Activated CD4-positive, alpha-beta T cell treated with anti-CD3 and anti-CD28 coated beads, Interleukin-2, amount 10 ng/mL, durations not matched to agents 24 days and 14 days (primary cell): ENCODE measurements at places on chromosomes 4 and X. TPM values are rescaled to one million over a fixed set of nuclear protein-coding genes. Genes with fewer than 3 reads are reported as not detected.
A peak's percentile ranks its signal among the peaks of the same experiment; 100 is the strongest.

- DNase-seq, result no peak
- peaks cover 41% of the 10 kb centered on the region for H3K4me1 ChIP-seq
- peaks cover 8% of the 10 kb centered on the region for H3K36me3 ChIP-seq
- peak overlapping the region; percentile 1 for H3K4me3 ChIP-seq
Measured at GRCh38 chr4:98612318-98613250, 45.8 kb downstream of the TSPAN5 start.

DNA sequence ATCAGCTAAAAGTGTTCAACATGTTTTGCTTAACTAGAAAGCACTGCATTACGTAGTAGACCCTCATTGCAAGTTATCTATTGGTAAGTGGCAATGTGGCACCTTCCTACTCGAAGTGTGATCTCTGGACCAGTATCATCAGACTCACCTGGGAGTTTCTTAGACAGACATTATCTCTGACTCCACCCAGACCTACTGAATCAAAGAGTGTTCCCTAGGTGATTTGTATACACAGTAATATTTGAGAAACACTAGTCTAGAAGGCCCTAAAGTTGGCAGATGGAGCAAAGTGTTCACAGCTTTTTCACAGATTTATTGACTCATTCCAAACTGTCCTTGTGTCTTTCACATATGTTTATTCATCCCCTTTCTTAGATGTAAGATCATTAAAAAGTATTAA is 35.7 kb downstream of the SHROOM4 start:
- no peak for DNase-seq
- no peaks in the 10 kb centered on the region for H3K4me1 ChIP-seq
- no peak overlapping the region for H3K27ac ChIP-seq
- H3K27me3 ChIP-seq, result no peaks in the 10 kb centered on the region
- H3K36me3 ChIP-seq, result no peaks in the 10 kb centered on the region
- H3K4me3 ChIP-seq, result no peak overlapping the region

DNA sequence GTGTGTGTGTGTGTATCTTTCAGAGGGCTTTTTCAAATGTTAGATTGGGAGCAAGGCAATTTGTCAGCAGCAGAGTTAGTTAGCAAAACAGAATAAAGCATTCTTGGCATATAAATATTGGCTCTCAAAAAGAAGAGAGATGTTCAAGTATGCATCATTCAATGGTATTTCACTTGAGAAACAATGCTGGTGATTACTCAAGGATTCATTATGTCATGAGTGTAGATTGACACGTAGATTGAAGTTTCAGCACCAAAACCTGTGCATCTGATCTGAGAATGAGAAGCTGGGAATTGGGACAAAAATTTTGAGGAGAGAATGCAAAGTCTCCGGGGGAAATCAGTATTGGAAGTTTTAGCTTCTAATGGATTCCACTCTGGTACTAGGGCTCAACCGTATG is 241.4 kb downstream of the FRMPD4 start:
- no peaks in the 10 kb centered on the region for H3K36me3 ChIP-seq
- DNase-seq, result no peak
- no peaks in the 10 kb centered on the region for H3K27me3 ChIP-seq
- H3K4me3 ChIP-seq, result no peak overlapping the region
- no peak overlapping the region for H3K27ac ChIP-seq
- H3K4me1 ChIP-seq, result no peaks in the 10 kb centered on the region

DNA sequence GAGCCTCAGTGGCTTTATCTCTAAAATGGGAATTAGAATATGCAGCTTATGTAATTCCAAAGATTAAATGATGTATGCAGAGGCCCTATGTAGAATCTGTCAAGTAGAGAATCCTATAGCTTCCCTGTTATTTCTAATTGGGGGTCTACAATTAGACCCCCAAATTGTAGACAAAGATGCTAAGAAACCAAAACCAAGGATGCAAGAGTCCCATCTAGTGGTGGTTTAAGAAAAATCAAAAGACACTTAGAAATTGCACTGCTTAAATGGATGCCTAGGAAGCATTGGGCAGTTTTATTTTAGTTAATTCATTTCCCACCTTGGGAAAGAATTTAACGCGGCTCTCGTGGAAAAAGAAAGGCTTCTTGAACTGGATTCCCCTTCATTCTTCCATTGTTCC is 115.2 kb downstream of the GABRA2 start:
- no peak for DNase-seq
- no peaks in the 10 kb centered on the region for H3K36me3 ChIP-seq
- H3K4me3 ChIP-seq, result no peak overlapping the region
- H3K4me1 ChIP-seq, result no peaks in the 10 kb centered on the region
- no peaks in the 10 kb centered on the region for H3K27me3 ChIP-seq

DNA sequence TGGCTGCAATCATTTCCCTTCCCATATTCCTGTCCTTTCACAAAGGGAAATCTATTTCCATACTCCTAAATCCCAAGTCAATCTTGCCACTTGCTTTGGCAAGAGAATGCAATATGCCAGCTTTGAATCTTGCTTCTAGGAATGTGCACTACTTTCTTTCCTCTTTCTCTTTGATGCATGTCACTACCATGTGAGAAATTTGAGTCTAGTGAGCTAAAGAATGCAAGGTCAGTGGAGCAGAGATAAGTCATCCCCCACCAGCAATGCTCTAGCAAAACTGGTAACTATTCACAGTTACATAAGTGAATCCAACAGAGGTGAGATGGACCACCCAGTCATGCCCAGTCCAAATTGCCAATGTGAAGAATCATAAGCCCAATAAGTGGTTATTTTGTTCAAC is 910.4 kb downstream of the RAB28 start:
- no peak for DNase-seq
- no peak overlapping the region for H3K27ac ChIP-seq
- no peak overlapping the region for H3K4me3 ChIP-seq
- H3K4me1 ChIP-seq, result no peaks in the 10 kb centered on the region

DNA sequence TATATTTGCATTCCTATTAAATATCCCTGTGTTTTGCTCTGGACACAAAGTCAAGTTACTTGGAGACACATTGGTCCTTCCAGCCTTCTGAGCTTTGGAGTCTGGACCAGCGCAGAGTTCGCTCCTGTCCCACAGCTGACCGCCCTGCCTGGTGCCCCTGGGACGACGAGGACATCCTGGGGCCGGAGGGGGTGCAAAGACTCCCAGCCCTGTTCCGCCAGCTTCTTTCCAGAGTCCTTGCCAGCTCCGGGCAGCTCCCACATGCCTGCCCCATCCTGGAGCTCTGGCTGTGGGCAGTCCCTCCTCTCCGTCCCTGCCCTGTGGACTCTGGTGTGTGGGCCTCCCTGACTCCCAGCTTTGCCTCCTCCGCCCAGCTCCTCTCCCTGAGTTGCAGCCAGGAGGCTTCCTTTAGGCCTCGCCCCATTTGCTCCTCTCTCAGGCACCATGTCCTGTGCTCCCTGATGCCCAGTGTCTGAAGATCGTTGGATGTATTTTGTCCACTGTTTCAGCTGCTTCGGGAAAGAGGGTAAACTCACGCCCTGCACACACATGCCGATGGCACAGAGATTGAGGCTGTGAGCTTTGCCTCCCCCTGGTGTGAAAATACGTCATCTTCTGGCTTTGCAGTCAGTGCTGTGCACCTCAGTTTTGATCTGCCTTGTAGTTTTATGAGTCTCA is 4.9 kb upstream of the PCGF3 start:
- no peak overlapping the region for H3K4me3 ChIP-seq
- H3K36me3 ChIP-seq, result no peaks in the 10 kb centered on the region
- H3K27me3 ChIP-seq, result peaks cover 2% of the 10 kb centered on the region

DNA sequence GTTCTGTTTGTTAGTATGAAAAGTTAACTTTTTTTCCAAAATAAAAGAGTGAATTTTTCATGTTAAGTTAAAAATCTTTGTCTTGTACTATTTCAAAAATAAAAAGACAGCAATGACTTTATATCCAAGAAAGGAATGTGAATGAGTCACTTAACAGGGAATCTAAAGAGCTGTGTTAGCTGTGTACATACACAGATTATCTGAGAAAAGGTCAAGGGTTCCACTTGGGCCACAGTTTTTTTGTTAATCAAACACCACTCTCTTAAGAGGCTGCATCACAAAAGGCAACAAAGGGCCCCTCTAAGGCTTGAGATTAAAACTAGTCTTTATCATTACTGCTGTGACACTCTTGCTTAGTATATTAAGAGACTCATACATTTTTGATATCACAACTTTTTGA is 82.1 kb downstream of the FIP1L1 start:
- H3K4me1 ChIP-seq, result no peaks in the 10 kb centered on the region
- no peak overlapping the region for H3K4me3 ChIP-seq
- no peak for DNase-seq
- H3K36me3 ChIP-seq, result peaks cover 50% of the 10 kb centered on the region

The TRIM60 gene
- not detected in 2 replicates for total RNA-seq

The LNX1 gene
- not detected in 2 replicates for total RNA-seq
